ENCODE measurements at places on chromosomes 3 and 15. TPM values are rescaled to one million over a fixed set of nuclear protein-coding genes. Genes with fewer than 3 reads are reported as not detected.
A peak's percentile ranks its signal among the peaks of the same experiment; 100 is the strongest.

DNA sequence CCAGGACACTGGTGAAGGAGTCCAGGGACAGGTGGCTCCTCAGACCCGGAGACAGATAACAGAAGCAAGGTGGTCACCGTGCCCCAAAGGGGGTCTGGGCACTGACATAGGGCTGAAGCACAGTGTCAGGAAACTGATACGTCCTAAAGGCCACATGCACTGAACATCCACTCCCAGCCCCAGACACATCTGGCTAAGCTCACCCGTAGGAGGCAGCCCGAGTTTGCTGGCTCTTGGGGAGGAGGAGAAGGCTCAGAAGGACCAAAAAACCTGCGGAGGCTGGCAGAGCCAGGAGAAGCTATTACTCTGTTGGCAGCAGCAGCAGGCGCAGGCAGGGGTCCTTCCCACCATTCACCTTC, 1.2 kb downstream of the CACNA2D2 start:
- H3K27me3 ChIP-seq: peaks cover 29% of the 10 kb centered on the region
- no peak overlapping the region for H3K4me3 ChIP-seq
- H3K36me3 ChIP-seq: no peaks in the 10 kb centered on the region
- no peak overlapping the region for H3K27ac ChIP-seq
- no peaks in the 10 kb centered on the region for H3K4me1 ChIP-seq

Gene IL17RE
- total RNA-seq: 1.5 TPM

Gene SCG3
- not detected for total RNA-seq

DNA sequence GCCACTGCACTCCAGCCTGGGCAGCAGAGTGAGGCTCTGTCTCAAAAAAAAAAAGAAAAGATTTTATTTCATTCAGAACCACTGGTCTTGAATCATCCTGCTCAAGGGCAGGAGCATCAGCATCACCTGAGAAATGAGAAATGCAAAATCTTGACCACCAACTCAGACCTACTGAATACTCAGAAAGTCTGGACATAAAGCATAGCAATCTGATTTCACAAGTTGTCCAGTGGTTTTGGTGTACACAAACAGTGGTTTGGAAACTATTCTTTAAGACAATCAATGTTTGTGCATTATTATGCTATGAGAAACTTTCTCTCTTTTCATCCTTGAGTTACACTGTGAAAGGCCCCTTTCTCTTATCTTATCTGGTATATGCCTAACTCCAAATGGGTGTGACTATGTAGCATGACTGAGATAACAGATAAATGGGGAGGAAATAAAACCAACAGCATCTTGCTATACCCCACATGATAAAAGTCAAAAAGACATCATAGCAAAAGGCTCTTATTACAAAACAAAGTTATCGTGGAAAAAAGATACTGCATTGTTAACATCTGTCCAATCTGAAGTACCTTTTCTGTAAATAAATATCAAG, 174.2 kb upstream of the STT3B start:
- H3K4me3 ChIP-seq: no peak overlapping the region
- no peak for DNase-seq
- H3K27me3 ChIP-seq: no peaks in the 10 kb centered on the region
- no peak overlapping the region for H3K27ac ChIP-seq
- H3K4me1 ChIP-seq: no peaks in the 10 kb centered on the region
- no peaks in the 10 kb centered on the region for H3K36me3 ChIP-seq

Gene GABRG3
- total RNA-seq: not detected

Gene C3orf62
- total RNA-seq: 5.6 TPM

Gene LYZL4
- total RNA-seq: not detected

DNA sequence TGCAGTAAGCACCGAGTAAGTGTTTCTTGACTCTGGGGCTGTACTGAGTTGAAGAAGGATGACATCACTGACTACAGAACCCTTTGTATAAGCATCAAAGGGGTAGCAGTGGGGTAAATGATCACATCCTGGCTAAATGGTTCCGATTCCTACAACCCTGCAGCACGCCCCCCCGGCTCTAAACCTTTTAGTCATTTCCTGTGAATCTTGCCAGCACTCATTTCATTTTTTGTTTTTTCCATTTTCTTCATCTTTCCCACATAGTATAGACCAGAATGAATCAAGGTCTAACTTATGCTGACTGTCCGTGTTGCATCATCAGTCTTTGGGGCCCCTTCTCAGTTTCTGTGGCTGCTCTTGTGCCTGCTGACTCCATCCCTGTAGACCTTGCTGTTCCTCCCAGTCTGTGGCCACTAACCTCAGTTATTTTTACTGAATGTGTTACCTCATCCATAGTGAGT, 383.1 kb upstream of the TPRG1 start:
- peak overlapping the region; percentile 85 for H3K27ac ChIP-seq
- DNase-seq: peak; percentile 90
- no peaks in the 10 kb centered on the region for H3K36me3 ChIP-seq
- H3K4me1 ChIP-seq: peaks cover 19% of the 10 kb centered on the region
- no peak overlapping the region for H3K4me3 ChIP-seq
- H3K27me3 ChIP-seq: no peaks in the 10 kb centered on the region

- DNase-seq: no peak
- H3K4me1 ChIP-seq: no peaks in the 10 kb centered on the region
- H3K27me3 ChIP-seq: peaks cover 3% of the 10 kb centered on the region
- no peak overlapping the region for H3K27ac ChIP-seq
- no peak overlapping the region for H3K4me3 ChIP-seq
- no peaks in the 10 kb centered on the region for H3K36me3 ChIP-seq
Observed at GRCh38 chr15:81375461-81375860, 1.4 kb upstream of the TMC3 start.

DNA sequence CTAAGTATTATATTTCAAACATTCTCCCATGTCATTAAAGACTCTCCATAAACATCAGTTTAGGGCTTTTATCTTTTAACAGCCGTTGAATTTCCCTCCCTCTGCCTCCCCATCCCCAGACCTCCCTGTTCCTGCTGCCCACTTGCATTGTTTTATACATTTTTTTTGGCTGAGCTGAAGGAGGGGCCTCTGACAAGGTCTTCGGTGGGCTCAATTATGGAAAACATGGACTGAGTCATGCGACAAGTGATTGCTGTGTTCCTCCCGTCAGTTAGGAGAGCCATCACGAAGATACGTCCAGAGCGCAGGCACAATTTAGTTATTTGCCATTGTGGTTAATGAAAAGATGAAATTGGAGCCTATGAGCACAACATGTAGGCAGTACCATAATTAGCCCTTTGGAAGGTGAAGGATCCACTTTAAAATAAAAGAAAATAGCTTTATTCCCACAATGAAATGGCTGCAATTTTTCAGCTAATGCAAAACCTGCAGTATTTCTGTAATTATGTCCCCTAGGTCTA, 12.0 kb upstream of the NMNAT3 start:
- no peak overlapping the region for H3K27ac ChIP-seq
- H3K4me1 ChIP-seq: no peaks in the 10 kb centered on the region

DNA sequence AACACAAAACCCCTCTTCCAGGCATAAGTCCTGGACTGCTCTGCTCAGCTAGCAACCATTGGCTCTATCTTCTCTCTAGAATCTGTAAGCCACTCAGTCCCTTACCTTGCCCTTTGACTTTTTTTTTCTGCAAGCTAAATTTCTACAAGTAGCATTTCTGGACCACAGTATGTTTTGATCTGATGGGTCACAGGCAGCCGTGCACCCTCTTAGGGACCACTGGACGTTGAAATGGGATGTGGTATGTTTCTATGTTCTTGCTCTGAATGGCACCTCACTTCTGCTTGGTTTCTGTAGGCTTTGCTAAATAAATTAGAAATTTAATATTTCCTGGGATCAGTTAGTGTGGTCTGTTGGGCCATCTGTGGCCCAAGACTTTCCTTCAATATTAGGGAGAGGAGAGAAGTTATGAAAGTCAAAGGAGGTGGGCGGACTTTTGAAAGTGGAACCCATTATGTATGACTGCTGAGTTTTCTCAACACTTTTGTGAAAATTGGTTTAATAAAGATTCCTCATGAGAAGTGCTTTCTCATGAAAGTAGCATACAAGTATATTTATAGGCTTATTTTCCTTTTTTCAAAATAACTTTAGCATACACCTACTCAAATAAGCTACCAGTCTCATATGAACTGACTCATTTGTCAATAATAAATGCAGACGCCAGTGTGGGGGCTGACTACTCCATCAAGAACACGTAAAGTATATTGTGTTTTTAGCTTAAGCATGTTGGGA, 18.4 kb upstream of the TIPARP start:
- H3K36me3 ChIP-seq: no peaks in the 10 kb centered on the region
- no peak overlapping the region for H3K27ac ChIP-seq
- no peak overlapping the region for H3K4me3 ChIP-seq
- DNase-seq: no peak
